ENCODE measurements at places on chromosomes 2 and 18. TPM values are rescaled to one million over a fixed set of nuclear protein-coding genes. Genes with fewer than 3 reads are reported as not detected.

The UPP2 gene
- not detected for total RNA-seq

GRCh38 chr2:17798338-17798737, 17.9 kb upstream of the MSGN1 start:
- no peak overlapping the region for H3K27ac ChIP-seq
- no peak for DNase-seq
- H3K4me1 ChIP-seq = no peaks in the 10 kb centered on the region
- no peaks in the 10 kb centered on the region for H3K27me3 ChIP-seq
- no peak overlapping the region for H3K4me3 ChIP-seq

DNA sequence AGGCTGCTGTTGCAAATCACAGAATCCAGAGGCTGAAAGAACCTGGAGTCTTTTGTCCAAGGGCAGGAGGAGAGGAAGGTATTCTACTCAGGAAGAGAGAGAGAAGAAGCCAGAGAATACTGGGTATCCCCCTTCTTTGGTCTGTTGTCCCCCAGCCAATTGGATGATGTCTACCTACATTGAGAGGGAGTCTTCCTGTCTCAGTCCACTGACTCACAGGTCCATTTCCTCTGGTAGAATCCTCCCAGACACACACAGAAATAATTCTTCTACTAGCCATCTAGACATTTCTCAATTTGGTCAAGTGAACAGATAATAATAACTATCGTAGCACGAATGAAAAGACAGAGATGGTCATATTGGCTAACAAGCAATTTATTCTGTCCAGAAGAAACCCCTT, 416.4 kb upstream of the UBE2E3 start:
- H3K27ac ChIP-seq = no peak overlapping the region
- H3K36me3 ChIP-seq = no peaks in the 10 kb centered on the region
- no peak overlapping the region for H3K4me3 ChIP-seq

GRCh38 chr2:231611273-231612108, 18.8 kb downstream of the TEX44 start:
- H3K4me1 ChIP-seq = peaks cover 9% of the 10 kb centered on the region
- DNase-seq = no peak
- no peaks in the 10 kb centered on the region for H3K36me3 ChIP-seq
- no peaks in the 10 kb centered on the region for H3K27me3 ChIP-seq
- peak overlapping the region; percentile 95 for H3K27ac ChIP-seq
- H3K4me3 ChIP-seq = no peak overlapping the region

DNA sequence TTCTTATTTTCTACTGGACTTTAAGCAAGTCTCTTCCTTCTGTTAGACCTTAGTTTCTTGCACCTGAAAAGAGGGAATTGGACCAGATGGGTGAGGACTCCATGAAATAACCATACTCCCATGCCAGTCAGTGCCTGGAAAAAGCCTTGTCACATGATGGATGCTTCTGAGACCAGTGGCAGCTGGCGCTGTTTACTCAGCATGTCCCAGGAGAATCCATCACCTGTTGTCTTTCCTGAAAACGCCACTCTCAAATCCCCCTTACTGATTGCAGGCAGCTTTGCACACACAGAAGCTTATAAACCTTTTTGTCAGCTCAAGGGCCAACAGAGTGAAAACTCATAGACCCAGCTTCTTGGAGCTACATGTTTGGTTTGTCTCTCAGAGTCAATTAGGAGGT, 117.6 kb downstream of the POLE4 start:
- no peaks in the 10 kb centered on the region for H3K4me1 ChIP-seq
- no peak for DNase-seq
- H3K27ac ChIP-seq = no peak overlapping the region
- no peaks in the 10 kb centered on the region for H3K27me3 ChIP-seq
- no peak overlapping the region for H3K4me3 ChIP-seq

All from prostate gland (tissue), 2 donors.